ENCODE measurements at places on chromosomes 4 and X. TPM values are rescaled to one million over a fixed set of nuclear protein-coding genes. Genes with fewer than 3 reads are reported as not detected.

DNA sequence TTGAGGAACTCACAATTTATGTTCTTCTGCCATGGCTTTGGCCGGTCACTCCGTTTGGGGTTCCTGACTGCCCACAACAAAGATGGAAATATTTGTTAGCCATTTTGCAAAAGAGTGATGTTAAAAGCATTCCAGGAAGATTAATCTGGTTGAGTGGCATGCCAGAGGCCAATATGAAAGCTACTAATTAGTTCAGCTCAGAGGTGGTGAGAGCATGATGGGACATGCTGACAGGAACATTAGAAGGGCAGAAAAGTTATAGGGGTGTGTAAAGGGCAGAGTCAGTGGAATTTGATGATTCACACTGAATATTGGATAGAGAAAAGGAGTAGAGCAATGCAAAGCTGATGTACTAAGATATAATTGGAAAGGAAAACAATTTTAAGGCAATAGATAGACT is 94.4 kb downstream of the TLL1 start:
- no peaks in the 10 kb centered on the region for H3K4me1 ChIP-seq
- no peaks in the 10 kb centered on the region for H3K36me3 ChIP-seq
- H3K27ac ChIP-seq: no peak overlapping the region
- H3K27me3 ChIP-seq: no peaks in the 10 kb centered on the region
- no peak overlapping the region for H3K4me3 ChIP-seq

DNA sequence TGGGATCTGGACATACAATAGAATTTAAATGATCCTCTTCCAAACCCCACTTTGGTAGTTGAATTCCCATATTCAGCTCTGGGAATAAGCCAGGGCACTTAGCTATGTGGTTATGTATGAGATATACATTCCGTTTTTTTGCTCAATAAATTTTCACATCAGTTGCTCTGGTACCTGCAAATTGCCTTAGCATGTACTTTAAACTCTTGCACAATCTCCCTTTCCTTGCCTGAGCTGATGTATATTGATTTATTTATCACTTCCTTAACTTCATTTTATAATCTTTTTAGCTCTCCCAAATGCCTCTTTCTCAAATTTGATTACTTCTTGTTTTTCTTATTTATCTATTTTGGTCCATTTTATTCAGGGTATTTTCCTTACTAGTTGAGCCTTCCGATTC is 90.1 kb upstream of the AGA start:
- H3K4me1 ChIP-seq: no peaks in the 10 kb centered on the region
- no peak for DNase-seq
- H3K36me3 ChIP-seq: no peaks in the 10 kb centered on the region
- H3K27me3 ChIP-seq: no peaks in the 10 kb centered on the region
- H3K4me3 ChIP-seq: no peak overlapping the region
- no peak overlapping the region for H3K27ac ChIP-seq

- H3K27me3 ChIP-seq: no peaks in the 10 kb centered on the region
- H3K36me3 ChIP-seq: no peaks in the 10 kb centered on the region
- DNase-seq: no peak
- H3K4me1 ChIP-seq: peaks cover 5% of the 10 kb centered on the region
Observed at GRCh38 chrX:148298737-148299136, 201.7 kb upstream of the AFF2 start.

TMEM164 gene
- total RNA-seq: 24.1 TPM

- H3K27me3 ChIP-seq: no peaks in the 10 kb centered on the region
- H3K27ac ChIP-seq: no peak overlapping the region
- H3K4me1 ChIP-seq: no peaks in the 10 kb centered on the region
- H3K4me3 ChIP-seq: no peak overlapping the region
- DNase-seq: no peak
Observed at GRCh38 chr4:24363751-24364150, 220.6 kb downstream of the DHX15 start.

HSFX2 gene
- not detected for total RNA-seq

DNA sequence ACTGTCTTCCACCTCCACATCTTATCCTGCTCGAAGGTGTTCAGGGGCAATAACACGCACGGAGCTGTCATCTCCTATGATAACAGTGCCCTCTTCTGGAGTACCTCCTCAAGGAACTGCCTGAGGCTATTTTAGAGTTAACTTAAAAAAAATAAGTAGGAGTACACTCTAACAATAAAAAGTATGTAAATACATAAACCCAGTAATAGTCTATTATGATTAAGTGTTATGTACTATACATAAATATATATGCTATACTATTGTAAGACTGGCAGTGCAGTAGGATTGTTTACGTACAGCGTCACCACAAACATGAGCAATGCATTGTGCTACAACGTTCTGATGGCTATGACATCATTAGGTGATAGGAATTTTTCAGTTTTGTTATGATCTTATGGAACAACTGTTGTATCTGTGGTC is 34.5 kb upstream of the TLR2 start:
- peaks cover 31% of the 10 kb centered on the region for H3K4me1 ChIP-seq
- H3K36me3 ChIP-seq: no peaks in the 10 kb centered on the region
- no peak overlapping the region for H3K4me3 ChIP-seq
- H3K27ac ChIP-seq: no peak overlapping the region
- H3K27me3 ChIP-seq: no peaks in the 10 kb centered on the region
